D721Med (cell line): ENCODE measurements at places on chromosomes 12 and 14.
A peak's percentile ranks its signal among the peaks of the same experiment; 100 is the strongest.

DNA sequence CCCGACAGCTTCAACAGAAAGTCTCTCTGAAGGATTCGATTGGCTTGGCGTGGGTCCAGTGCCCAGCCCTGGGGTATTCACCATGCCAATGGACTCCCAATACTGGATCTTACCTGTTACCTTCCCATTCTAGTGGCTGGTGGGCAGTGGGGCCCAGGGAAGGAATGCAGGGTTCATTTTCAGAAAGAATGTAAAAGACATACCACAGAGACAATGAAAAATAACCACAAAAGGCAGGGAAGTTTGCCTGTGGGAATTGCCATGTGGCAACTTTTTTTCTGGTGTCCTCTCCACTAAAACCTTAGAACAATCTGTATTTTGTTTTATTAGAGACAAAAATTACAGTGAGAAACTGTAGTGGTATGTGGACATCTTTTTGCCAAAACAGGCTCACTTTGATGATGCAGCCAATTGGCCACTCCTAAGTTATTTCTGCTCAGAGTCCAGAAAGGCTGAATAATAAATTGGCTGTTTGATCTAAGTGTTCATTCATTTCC is 55.2 kb downstream of the PTGER2 start:
- no peak for DNase-seq

DNA sequence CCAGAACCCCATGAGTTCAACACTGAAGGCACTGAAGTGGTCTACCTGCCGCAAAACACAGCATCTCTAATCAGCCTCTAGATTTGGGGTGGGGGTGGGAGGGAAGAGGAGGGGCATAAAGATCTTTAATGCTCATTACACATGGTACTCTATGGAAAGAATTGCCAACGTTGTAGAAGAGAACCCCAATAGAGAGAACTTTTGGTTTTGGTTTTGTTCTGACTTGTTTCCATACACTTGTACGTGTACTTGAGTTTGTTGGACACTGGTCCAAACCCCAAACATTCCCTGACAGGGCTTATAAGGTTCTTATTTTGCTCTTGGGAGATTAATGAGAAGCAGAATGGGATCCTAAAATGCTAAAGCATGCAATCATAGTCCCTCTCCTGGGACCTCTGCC is 31.0 kb downstream of the GNPTAB start:
- no peak for DNase-seq

GRCh38 chr12:108778053-108778452 is 46.7 kb upstream of the CORO1C start:
- DNase-seq: no peak

- no peak for DNase-seq
These were observed 17.4 kb downstream of the KCNMB4 start for GRCh38 chr12:70383484-70383883.

DNA sequence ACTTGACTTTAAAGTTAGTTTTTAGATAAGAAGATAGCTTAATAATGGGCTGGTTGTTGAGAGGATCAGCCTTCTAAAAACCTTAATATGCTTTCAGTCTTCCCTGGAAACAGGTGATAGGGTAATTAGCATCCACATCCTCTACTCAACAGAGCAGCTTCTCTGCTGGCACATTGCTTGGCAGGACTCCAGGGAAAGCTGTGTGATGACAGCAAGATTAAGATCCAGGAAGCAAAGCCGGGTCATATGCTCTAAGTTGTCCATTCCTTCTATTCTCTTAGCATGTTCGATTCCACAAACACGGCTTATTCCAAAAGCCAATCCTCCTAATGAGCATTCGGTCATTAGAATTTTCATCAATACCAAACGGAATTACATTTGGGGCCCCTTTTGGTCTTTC is 87.0 kb downstream of the HMGA2 start:
- DNase-seq: no peak

DNA sequence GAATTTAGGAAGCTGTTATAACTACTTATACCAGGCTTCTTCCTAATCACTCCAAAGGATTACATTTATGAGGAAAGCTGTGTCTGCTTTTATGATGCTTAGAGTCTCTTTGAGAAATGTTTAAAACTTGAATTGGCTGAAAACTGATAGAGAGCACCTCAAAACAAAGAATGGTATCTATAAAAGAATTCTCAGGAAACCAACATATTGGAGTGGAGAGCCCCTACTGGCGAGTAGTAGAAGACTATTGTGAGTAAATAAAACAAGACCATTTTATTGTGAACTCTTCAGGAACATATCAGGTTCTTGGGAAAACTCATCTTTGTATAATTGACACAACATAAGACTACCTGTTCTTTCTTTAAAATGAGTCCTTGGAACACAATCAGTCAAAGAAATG is 578.6 kb downstream of the RERGL start:
- DNase-seq: no peak

GRCh38 chr14:96690713-96691383 is 106.3 kb upstream of the VRK1 start:
- DNase-seq: no peak

- DNase-seq: no peak
These were observed at the start of gene OR4K13 for GRCh38 chr14:20035938-20036337. Gene OR4K13, minus strand, starts transcription at chr14:20036038. Its CDS starts 1,280 bp downstream, at chr14:20034758.

GRCh38 chr14:69700575-69700974 is 66.4 kb upstream of the SRSF5 start:
- no peak for DNase-seq

GRCh38 chr12:31008241-31008761 is 65.4 kb upstream of the DDX11 start:
- peak; percentile 3 for DNase-seq

DNA sequence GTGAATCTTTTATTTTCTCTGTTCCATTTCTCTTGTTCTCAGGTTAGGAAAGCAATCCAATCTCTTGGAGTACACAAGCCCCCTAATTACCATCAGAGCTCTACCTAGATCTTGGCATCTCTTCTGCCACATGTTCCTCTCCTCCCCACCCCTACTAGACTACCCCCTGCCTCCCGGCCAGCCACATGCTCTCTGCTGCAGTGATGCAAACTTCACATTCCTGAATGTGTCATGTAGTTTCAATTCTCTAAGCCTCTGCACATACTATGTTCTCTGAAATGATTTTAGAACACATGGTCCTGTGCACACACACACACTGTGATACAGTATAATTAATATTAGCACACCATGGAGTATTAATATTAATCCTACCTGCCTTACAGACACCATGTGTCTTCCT is 104.6 kb downstream of the EFCAB11 start:
- no peak for DNase-seq

DNA sequence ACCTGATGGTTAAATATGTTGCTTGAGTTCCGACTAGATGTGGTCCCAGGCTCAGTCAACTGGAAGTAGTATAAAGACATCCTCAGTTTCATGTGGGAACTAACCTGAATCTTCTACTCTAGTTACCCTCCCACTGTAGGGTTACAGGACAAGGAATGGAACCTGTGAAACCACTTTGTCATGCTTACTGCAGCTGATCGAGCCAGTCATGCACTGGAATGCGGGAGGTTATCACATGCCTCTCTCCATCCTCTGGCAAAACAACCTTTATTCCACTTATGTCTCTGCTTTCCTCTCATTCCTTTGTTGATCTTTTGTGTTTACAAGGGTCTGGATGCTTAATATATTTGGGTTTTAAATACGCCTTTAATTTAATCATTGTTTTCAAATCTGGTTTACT is 111.9 kb upstream of the DDHD1 start:
- DNase-seq: no peak

GRCh38 chr12:123614531-123614930 is 12.6 kb downstream of the DDX55 start:
- DNase-seq: no peak

DNA sequence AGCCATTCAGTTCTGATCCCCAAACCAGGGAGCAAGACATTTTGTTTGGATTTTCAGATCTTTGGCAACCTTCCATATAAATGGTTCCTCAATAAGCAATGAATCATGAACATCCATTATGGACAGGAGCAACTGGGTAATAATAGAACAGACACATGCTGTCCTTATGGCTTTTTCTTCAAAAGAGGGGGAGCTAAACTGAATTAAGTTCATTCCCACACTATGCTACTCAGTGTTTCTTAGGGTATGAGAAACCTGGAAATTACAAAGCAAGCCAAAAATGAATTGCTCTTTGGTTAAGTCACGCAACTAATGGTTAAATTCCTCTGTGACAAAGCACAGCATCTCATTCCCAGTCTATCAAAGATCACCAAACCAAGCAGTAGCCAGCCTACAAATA is 51.0 kb downstream of the PTGER2 start:
- no peak for DNase-seq

GRCh38 chr12:78865516-78865915 is 942 bp downstream of the SYT1 start:
- no peak for DNase-seq

DNA sequence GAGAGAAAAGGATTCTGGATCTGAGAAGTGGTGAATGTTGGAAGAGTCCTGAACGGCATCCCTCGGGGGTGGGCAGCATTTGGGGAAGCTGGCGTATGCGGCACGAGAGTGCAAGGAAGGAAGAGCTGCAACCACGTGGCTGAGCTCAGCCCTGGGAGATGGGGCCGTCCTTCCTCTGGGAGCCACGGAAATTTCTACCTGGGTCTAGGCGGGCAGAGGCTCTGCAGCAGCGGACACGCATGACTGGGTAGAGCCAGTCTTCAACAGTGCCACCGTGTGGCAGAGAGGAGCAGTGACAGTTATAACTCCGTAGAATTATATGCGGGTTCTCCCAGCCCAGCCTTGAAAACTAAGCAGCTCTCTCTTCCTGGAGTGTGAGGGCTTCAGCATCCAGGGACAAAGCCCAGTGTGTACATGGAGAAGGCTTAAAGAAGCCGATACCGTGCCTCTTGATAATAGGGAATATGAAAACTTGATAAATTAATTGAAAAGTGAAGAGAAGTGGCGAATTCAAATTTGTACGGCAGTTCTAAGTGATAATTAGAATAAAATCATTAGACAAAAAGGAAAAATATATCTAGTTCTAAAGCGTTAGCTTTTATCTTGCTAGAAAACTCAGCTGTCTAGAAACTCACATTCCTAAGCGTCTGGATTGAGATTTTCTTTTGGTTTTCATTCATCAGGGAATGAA is 82.9 kb upstream of the STXBP6 start:
- peak; percentile 28 for DNase-seq

DNA sequence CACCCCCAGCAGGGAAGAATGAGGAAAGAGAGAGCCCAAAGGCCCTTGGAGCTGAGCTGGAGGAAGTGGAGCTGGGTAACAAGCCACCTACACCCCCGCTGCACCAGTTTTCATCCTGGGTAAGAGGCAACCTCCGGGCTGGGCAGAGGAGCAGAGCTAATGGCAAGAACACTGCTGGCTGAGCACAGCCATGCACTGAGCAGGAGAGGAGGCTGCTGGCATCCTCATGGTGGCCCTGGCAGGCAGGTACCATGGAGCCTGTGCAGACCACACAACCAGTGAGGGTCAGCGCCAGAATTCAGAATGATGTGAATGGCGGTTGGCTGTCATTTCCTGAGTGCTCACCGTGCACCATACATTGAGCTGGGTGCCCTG is 29.7 kb downstream of the PLEKHH1 start:
- no peak for DNase-seq

GRCh38 chr12:125305231-125305630 is 240.0 kb downstream of the AACS start:
- DNase-seq: no peak

DNA sequence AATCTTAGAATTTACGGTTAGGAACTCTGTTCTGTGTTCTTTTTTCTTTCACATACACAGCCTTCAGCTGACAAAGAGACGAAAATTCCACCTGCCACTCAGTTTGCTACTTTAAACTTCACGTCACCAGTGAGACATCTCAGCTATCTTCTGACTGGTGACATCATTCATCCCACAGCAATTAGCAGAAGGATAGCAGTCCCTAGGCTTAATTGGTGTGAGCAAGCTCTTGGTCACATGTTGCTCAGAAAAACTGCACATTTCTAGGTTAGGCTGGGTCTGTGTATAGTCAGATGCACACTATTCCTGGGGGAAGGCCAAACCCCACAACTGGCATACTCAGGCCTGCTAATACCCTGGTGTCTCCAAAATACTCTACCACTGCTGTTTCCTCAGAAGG is 23.9 kb downstream of the SLC7A7 start:
- no peak for DNase-seq

GRCh38 chr14:104085889-104086201 is 345 bp downstream of the ASPG start:
- no peak for DNase-seq

GRCh38 chr12:49017891-49018260 is 700 bp downstream of the PRKAG1 start:
- peak; percentile 10 for DNase-seq

GRCh38 chr12:89947437-89948270 is 239.0 kb upstream of the ATP2B1 start:
- peak; percentile 16 for DNase-seq

GRCh38 chr12:4289998-4290790 is 16.6 kb downstream of the CCND2 start:
- DNase-seq: no peak

DNA sequence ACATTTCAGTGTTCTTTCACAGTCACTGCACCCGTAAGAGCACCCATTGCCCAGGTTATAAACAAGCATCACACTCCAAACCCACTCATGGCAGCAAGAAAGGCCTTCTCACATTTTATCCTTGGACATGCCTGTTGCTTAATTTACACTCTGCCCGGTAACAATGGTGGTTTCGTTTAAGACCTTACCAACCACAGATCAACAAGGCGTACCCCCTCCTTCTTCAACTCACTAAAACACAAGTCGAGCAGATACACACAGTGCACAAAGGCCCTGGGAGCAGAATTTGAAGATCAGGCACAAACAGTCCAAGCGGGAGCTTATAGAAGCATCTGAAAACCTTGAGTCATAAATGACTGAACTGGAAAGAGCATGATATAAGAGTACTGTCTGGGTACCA is 98.1 kb downstream of the GALC start:
- DNase-seq: no peak

DNA sequence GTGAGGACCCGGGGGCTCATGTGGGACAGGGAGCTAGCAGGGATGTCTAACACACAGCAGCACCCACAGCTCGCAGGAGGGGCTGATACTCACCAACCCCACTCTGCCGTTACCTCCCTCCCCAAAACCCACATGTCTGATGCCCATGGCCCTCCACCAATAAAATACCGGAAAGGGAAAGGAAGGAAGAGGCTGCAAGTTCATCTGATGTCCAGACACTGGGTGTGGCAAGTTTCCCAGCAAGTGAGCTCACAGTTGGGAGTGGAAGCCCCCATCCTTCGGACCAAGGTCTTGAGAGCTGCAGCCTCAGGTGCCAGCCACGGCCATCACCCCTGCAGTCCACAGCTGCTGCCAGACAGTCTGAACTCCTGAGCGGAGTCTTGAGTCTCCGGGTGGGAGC is 39.3 kb upstream of the DIO3 start:
- no peak for DNase-seq

DNA sequence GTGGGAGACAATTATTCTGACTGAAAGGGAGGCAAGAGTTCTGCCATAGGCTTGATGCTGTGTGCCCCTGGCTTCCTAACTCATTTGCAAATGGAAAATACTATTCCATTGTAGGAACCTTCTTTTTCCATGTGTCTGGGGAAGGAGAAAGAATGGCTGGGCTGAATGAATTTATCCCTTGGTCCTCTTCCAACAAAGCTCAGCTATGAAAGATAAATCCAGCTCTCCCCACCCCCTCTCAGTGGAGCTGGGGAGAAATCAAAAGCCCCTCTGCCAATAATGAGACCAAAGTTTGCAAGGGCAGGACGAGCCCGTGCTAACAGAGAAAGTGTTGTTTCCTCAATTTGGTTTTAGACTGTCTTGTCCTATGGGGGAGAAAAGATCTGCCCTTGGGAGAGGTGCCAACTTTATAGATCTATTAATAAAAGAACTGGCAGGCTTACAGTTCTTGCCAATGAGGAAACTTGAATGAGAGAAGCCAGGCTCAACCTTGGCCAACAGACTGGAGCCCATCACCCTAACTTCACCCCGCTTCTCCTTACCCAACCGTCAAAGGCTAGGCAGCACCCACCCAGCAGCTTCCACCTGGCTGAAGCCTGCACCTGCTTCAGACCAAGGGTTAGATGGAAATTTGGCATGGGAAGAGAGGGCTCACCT is 8.9 kb upstream of the TCL1B start:
- no peak for DNase-seq
